Umbilical cord (tissue), 2 donors: ENCODE measurements at places on chromosomes 3 and 15. TPM values are rescaled to one million over a fixed set of nuclear protein-coding genes. Genes with fewer than 3 reads are reported as not detected.

The RLBP1 gene
- total RNA-seq, result not detected

The COL8A1 gene
- 364 TPM for total RNA-seq

- no peak for DNase-seq
These were observed 1209.6 kb downstream of the ZPLD1 start for GRCh38 chr3:103644450-103644849.

- DNase-seq, result no peak
These were observed 697 bp downstream of the CHSY1 start for GRCh38 chr15:101250873-101251829.

DNA sequence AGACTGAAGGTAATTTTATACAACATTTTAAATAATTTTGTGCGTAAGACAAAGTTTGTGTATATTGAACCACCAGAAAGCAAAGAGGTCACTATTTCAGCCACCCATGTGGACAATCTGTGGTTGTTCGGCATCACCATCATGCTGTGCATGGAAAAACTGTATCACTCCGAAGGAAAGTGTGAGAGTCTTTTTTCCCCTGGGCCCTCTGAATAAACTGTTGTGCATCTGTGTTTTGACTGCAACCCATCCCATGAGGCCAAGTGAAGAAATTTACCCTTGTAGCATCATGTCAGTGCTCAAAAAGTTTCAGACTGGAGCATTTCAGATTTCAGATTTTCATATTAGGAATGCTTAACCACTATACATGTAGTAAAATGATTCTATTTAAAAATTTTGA is 85.3 kb downstream of the IMPG2 start:
- no peak for DNase-seq
